ENCODE measurements at places on chromosomes 4 and X. TPM values are rescaled to one million over a fixed set of nuclear protein-coding genes. Genes with fewer than 3 reads are reported as not detected.

Gene SPACA5
- total RNA-seq = not detected

GRCh38 chr4:78496021-78496643 lies 55.4 kb upstream of the ANXA3 start:
- DNase-seq = no peak

- no peak for DNase-seq
Observed at GRCh38 chr4:108431986-108432385, 188.4 kb upstream of the RPL34 start.

- DNase-seq = no peak
Observed at GRCh38 chrX:122119361-122119760, 1064.7 kb upstream of the GRIA3 start.

DNA sequence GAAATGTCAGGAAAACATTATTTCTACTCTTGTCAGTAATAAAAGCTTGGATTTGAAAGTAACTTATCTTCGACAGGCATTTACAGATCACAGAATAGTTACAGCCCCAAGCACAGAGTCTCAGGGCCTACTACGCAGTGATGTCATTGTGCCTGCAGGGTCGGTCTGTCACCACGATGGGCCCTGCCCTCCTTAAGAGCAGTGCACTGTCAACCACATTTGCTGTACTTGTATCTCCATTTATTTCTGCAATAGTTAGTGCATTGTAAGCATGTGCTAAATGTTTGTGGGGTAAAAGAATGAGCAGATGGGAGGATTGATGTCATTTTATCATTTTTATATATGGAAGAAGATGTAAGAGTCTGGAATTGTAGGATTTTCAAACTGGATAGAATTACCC lies 13.6 kb upstream of the CCKAR start:
- no peak for DNase-seq

Data from chondrocyte (in vitro differentiated cells).